ENCODE measurements at places on chromosomes 12 and 14. TPM values are rescaled to one million over a fixed set of nuclear protein-coding genes. Genes with fewer than 3 reads are reported as not detected.

DNA sequence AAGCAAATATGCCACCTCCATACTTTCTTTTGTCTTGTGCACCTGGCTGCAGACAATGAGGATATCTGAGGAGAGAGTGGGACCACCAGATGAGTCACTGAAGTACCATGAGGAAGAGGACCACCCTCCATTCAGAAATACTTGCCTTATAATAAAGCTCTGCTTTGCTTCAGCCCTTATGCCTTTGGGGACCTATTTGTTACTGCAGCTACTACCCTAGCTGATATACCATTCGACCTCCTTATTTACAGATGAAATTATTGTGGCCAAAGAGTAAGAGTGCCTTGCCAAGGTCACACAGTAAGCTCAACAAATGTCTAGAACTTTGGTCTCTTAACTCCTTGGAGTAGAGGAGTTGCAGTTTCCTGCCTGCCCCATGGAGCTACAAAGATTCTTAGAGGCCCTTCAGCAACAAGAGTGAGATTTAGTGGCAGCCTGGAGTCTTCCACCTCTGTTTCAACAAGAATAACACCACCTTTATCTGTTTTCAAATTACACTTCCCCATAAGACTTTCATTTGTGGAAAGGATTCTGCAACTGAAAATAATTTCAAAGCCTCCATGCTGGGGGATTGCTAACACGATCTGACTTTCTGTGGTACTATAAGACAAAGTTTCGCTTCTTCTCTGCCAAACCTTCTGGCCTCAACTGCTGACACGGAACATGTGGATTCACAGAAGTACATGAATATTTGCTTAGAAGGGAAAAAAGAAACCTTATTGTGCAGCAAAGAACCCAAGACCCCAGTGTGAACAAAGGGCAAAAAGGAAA is 3.6 kb downstream of the CMKLR1 start:
- DNase-seq: no peak
- peaks cover 6% of the 10 kb centered on the region for H3K4me1 ChIP-seq
- no peak overlapping the region for H3K27ac ChIP-seq
- H3K4me3 ChIP-seq: no peak overlapping the region
- H3K36me3 ChIP-seq: no peaks in the 10 kb centered on the region

The RALGAPA1 gene
- 28.2 TPM for total RNA-seq

The STAC3 gene
- 1.4 TPM for total RNA-seq

GRCh38 chr14:22047115-22047514 is 373.5 kb upstream of the OR4E1 start:
- DNase-seq: no peak
- no peaks in the 10 kb centered on the region for H3K36me3 ChIP-seq
- peaks cover 8% of the 10 kb centered on the region for H3K4me1 ChIP-seq
- H3K27ac ChIP-seq: no peak overlapping the region
- no peak overlapping the region for H3K4me3 ChIP-seq

GRCh38 chr14:99624024-99624423 is 20.0 kb upstream of the CCDC85C start:
- H3K27me3 ChIP-seq: peaks cover 5% of the 10 kb centered on the region
- H3K27ac ChIP-seq: no peak overlapping the region
- H3K4me3 ChIP-seq: no peak overlapping the region

- H3K27ac ChIP-seq: no peak overlapping the region
- no peak for DNase-seq
- H3K4me1 ChIP-seq: peaks cover 80% of the 10 kb centered on the region
- peak overlapping the region; percentile 16 for H3K4me3 ChIP-seq
- H3K27me3 ChIP-seq: no peaks in the 10 kb centered on the region
- H3K36me3 ChIP-seq: peaks cover 24% of the 10 kb centered on the region
Observed at GRCh38 chr14:65096323-65097089, 5.8 kb downstream of the MAX start.

- H3K27me3 ChIP-seq: no peaks in the 10 kb centered on the region
- DNase-seq: no peak
- no peaks in the 10 kb centered on the region for H3K36me3 ChIP-seq
Observed at GRCh38 chr12:86376052-86376451, 119.9 kb upstream of the MGAT4C start.

The RERGL gene
- total RNA-seq: not detected

- no peak for DNase-seq
- H3K4me1 ChIP-seq: no peaks in the 10 kb centered on the region
- H3K4me3 ChIP-seq: no peak overlapping the region
Observed at GRCh38 chr14:58796242-58797009, 158.7 kb downstream of the DACT1 start.

DNA sequence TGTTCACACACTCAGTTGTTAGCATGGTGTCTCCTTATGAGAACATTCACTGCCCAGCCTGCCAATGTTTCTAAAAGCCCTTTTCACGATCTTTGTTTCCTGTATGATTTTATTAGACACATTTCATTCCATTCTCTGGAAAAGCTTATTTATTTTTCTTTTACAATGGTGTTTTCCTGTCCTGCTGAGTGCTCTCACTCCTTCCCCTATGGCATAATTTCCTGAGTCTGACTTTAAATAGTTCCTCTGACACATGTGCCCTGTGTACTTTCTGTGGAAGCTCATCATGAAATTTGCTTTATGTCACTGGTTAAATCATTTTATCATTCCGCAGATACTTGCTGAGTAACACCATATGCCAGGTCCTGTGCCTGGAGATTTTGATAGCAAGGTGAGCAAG is 612.0 kb downstream of the FLRT2 start:
- no peaks in the 10 kb centered on the region for H3K27me3 ChIP-seq
- no peaks in the 10 kb centered on the region for H3K4me1 ChIP-seq
- H3K27ac ChIP-seq: no peak overlapping the region
- no peak for DNase-seq

DNA sequence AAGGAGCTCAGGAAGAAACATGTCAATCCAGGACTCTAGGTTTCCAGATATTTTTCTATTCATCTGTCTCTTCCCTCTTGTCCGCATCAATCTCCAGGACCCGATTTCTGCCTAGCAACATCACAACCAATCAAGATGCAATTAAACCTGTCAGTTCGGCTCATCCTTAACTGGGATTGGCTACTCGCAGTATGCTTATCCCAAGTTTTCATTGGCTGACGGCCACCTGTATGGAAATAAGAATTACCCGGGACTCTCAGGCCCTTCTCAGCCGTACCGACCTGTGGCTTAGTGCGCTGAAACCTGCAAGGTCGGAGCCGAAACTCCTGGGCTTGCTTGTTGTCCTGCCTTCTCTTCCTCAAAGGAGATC is 20.4 kb upstream of the ATP5MC2 start:
- no peak overlapping the region for H3K4me3 ChIP-seq
- no peak overlapping the region for H3K27ac ChIP-seq
- no peaks in the 10 kb centered on the region for H3K36me3 ChIP-seq
- H3K27me3 ChIP-seq: peaks cover 70% of the 10 kb centered on the region

The HOXC5 gene
- not detected for total RNA-seq

The ABCD2 gene
- 4.5 TPM for total RNA-seq

The CDKL1 gene
- 5.8 TPM for total RNA-seq

The INSM2 gene
- not detected for total RNA-seq

GRCh38 chr12:67220065-67220464 is 49.1 kb upstream of the CAND1 start:
- no peaks in the 10 kb centered on the region for H3K36me3 ChIP-seq
- DNase-seq: no peak
- no peaks in the 10 kb centered on the region for H3K4me1 ChIP-seq
- no peak overlapping the region for H3K27ac ChIP-seq
- no peak overlapping the region for H3K4me3 ChIP-seq

- no peaks in the 10 kb centered on the region for H3K27me3 ChIP-seq
- no peak for DNase-seq
- H3K27ac ChIP-seq: no peak overlapping the region
- H3K36me3 ChIP-seq: no peaks in the 10 kb centered on the region
Observed at GRCh38 chr12:65335981-65336380, 57.5 kb downstream of the MSRB3 start.

The SLC8A3 gene
- total RNA-seq: 0.09 TPM

DNA sequence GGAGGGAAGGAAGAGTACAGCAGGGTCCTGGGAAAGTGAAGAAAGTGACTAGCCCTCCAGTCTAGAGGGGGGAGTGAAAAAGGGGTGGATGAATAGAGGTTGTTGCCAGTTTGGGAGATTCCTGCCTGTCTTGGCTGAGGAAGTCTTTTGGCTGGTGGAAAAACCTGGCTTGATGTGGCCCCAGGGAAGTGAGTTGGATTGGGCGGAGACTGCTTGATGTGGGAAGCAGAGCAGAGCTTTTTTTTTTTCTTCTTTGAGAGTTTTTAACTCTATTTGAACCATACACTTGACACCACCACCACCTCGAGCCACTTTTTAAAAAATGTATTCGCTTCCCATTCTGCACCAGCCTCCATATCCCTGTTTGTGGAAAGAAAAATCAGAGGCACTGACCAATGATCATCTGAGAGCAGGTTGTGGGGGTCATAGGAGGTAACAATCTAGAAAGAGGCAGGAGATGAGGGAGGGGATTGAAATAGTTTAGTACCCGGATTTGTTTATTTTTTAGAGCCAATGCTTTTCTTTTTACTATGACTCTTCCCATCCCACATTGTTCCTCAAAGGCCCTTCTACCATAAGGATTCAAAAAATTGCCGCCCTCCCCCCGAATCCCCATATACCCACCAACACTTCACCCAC is 690 bp upstream of the DTX3 start:
- H3K27ac ChIP-seq: no peak overlapping the region
- H3K4me1 ChIP-seq: peaks cover 28% of the 10 kb centered on the region
- H3K36me3 ChIP-seq: peaks cover 14% of the 10 kb centered on the region
- no peaks in the 10 kb centered on the region for H3K27me3 ChIP-seq
- peak overlapping the region; percentile 78 for H3K4me3 ChIP-seq

The RAPGEF3 gene
- 1.1 TPM for total RNA-seq

The SERPINA9 gene
- not detected for total RNA-seq

The LRRK2 gene
- total RNA-seq: 0.31 TPM

The SMARCC2 gene
- total RNA-seq: 107 TPM

DNA sequence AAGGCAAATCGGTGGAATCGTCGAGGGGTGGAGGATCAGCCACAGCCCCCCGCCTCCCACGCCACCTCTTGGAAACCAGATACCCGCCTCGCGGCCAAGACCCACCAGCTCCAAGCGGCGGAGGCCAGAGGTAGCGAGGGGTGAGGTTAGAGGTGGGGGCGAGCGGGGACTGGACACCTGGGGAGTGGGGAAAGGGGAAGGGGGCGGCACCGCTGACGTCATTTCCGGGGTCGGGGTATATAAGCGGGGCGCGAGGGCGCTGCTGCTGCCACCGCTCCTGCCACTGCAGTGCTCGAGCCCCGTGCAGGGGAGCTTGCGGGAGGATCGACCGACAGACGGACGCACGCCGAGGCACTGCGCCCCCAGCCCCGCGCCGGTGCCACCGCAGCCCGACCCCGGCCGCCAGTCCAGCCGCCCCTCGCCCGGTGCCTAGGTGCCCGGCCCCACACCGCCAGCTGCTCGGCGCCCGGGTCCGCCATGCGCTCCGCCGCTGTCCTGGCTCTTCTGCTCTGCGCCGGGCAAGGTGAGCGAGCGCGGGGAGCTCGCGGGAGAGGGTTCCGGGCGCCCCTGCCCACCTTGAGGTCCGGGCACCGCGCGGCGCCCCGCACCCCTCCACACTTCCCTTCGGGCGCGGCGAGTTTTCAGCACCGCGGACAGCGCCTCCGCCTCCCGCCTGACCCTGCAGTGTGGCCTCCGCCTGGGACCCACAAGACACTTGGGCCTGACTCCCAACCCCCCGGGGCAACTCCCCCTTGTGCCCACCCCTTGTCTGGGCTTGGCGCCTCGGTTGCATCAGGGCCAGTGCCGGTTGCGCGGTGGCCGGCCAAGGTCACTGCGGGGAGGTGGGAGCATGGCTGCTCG is at the start of gene CHGA:
Gene CHGA, plus strand, starts transcription at position 268 of the 861 bp plus-strand sequence. Its CDS starts 210 bp downstream, at position 478.
- no peak within 1 kb of the TSS for H3K27ac ChIP-seq
- H3K4me3 ChIP-seq: no peak within 1 kb of the TSS
- peak; percentile 23 for DNase-seq
- no peaks in the 10 kb centered on the region for H3K4me1 ChIP-seq
- H3K27me3 ChIP-seq: peaks cover 9% of the 10 kb centered on the region

- H3K27me3 ChIP-seq: no peaks in the 10 kb centered on the region
- no peaks in the 10 kb centered on the region for H3K4me1 ChIP-seq
- H3K27ac ChIP-seq: no peak overlapping the region
- H3K4me3 ChIP-seq: no peak overlapping the region
Observed at GRCh38 chr12:39966721-39967120, 139.2 kb downstream of the SLC2A13 start.

DNA sequence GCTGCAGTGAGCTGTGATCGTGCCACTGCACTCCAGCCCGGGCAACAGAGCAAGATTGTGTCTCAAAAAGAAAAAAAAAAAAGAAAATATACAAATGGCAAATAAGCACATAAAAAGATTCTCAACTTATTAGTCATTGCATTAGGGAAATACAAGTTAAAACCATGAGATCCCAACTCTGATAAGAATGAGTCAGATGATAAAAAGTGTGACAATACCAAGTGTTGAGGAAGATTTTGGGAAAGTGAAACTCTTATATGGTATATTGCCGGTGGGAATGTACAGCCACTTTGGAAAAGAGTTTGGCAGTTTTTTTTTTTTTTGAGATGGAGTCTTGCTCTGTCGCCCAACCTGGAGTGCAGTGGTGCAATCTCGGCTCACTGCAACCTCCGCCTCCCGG is 7.6 kb upstream of the PRPF40B start:
- H3K36me3 ChIP-seq: no peaks in the 10 kb centered on the region
- H3K27ac ChIP-seq: no peak overlapping the region
- H3K4me3 ChIP-seq: no peak overlapping the region
- H3K27me3 ChIP-seq: no peaks in the 10 kb centered on the region

The KLHL42 gene
- 14.1 TPM for total RNA-seq

The IFNG gene
- total RNA-seq: 427 TPM

The CIDEB gene
- 12.7 TPM for total RNA-seq

DNA sequence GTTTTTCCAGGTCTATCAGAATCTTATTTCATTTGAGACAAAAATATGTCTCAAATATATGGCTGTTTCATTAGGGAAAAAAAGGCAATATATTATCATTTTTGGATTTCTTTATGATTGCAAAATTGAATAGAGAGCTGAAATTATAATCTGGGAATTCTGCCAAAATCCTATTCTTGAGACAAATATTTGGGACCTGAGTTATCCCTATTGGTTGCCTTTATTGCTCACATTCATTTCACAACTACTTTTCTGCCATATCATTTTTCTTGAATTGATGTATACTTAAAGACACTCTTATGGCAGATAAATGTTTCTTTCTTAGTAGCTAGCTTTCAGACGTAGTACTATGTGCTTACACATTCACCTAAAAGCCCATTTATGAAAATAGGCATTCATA is 241.6 kb upstream of the NOVA1 start:
- no peaks in the 10 kb centered on the region for H3K36me3 ChIP-seq
- no peak for DNase-seq
- no peak overlapping the region for H3K27ac ChIP-seq
- H3K27me3 ChIP-seq: no peaks in the 10 kb centered on the region

Measured in CD8-positive, alpha-beta memory T cell (primary cell).